ENCODE measurements at places on chromosomes 2 and 18.

GRCh38 chr2:196403471-196403870 lies 232.1 kb upstream of the STK17B start:
- DNase-seq = no peak

- DNase-seq = no peak
These were observed 217.7 kb downstream of the MCFD2 start for GRCh38 chr2:46697830-46698323.

DNA sequence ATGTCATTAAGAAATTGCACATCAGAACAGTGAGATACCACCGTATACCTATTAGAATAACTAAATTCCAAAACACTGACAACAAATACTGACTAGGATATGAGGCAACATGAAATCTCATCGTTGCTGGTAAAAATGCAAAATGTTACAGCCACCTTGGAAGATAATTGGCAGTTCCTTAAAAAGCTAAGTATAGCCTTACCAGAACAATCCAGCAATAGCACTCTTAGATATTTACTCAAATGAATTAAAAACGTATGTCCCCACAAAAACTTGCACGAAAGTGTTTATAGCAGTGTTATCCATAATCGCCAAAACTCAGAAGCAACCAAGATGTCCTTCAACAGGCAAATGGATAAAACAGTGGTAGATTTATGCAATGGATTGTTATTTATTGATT lies 241.7 kb downstream of the EPHA4 start:
- DNase-seq = no peak

DNA sequence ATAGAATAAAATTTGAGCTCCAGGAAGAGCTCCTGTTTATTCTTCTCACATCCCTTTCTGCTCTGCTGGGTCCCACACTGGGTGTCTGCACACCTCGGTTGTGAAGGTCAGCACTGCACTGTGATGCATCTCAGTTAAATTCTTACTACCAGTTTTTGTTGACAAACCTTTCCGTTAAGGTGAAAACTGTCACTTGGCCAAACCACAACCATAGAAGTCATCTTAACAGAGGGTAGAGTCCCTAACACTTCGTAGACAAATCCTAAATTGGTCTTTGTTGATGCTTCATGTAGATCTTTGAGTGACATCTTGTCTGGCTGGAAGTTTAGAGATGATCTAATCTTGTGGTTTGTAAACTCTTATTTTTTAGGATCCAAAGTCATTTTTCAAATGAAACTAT lies 167.4 kb upstream of the MAP3K20 start:
- no peak for DNase-seq

- no peak for DNase-seq
These were observed 2.9 kb upstream of the TMSB10 start for GRCh38 chr2:84902526-84902925.

DNA sequence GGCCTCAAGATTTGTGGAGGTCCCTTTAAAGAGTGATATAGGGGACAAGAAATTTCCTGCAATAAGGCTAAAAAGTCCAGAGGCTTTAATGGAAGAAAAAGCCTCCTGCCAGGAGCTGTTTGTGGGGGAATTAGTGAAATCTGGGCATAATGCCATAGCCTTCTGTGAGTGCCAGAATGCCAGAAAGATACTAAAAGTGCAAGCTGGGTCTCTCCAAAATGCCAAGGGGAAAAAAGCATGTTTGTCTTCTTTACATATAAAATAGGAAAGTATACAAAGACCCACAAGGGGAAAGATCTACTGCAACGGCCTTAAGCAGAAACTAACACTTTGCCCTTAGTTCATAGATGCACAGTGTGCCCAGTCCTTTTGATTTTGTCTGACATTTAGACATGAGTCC lies 647.7 kb upstream of the ZNF804A start:
- no peak for DNase-seq

- DNase-seq = no peak
These were observed 56.6 kb downstream of the UBE2E3 start for GRCh38 chr2:181036848-181037603.

- DNase-seq = no peak
These were observed 216.6 kb downstream of the HNMT start for GRCh38 chr2:138180692-138181386.

DNA sequence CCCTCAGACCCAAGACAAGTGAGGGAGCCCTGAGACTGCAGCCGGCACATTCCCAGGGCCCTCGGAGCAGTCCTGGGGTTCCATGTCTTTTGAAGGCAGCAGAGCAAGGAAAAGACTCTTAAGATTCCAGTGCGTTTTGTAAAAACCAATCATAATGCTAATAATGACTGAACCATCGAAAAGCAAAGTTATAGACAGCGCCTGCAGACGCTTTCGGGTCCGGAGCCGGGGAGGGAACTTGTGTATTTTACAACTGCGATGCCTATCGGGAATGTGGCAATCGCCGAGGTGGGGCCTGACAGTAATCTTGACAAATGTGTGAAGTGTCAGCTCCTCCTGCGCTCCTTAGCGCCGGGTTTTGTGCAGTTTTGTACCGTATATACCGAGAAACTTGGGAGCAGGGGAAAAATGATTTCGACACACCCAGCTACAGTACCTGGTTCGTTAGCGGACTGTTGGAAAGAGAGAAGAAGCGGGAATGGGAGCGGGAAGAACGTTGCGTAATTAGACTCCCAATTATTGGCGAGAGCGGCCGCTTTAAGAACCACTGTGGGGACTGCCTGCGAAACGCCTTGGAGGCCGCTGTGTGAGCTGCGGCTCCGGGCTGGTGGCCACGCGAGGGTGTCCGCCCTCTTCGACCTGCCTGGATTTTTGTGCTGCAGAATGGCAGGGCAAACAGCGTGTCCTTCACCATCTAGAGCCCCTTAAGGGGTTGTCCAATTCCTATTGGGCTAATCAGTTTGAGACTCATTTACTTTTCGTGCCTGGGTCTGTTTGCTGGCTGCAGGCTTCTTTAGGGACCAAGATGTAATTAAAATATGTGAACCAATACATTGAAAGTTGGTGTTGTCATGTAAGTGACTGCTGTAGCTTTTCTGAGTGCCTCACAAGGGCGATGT lies 2.4 kb downstream of the EPAS1 start:
- peak; percentile 85 for DNase-seq

GRCh38 chr2:173415431-173416381 lies 61.0 kb downstream of the CDCA7 start:
- no peak for DNase-seq

DNA sequence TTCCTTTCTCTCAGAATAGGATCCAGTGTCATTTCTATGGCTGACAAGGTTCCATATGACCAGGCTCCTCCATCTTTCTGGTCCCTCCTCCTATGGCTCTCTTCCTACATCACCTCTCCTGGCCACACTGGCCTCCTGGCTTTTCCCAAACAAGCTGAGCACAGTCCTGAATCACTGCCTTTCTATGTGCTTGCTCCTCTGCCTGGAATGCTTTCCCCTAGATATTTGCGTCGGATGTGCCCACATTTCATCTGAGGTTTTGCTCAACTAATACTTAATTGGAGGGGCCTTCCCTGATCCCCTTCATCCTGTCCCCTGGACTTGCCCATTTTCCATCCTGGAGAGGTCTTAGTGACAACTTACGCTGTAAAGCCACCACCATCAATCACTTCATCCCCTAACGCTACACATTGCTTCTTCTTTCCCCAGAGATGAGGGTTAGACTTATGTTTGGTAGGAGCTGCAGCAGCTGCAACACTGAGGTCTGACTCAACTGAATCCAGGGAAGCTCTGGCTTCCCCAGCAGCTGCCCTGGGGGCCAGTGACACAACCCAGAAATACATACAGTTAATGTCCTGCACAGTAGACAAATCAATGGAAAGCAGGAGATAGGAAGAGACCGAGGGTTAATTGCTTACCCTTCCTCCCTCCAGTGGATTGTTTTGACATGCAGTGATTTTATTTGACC lies 42.9 kb downstream of the QPCT start:
- DNase-seq = no peak

GRCh38 chr2:19746611-19747309 lies 155.0 kb downstream of the TTC32 start:
- DNase-seq = no peak

- no peak for DNase-seq
These were observed 143.2 kb downstream of the TMEFF2 start for GRCh38 chr2:192051533-192051932.
